Lung (tissue), 17 donors: ENCODE measurements at places on chromosomes 1 and 21. TPM values are rescaled to one million over a fixed set of nuclear protein-coding genes. Genes with fewer than 3 reads are reported as not detected.
A peak's percentile ranks its signal among the peaks of the same experiment; 100 is the strongest.

The ZBED6 gene
- total RNA-seq, result 27.1 TPM

The SRSF11 gene
- total RNA-seq, result 331 TPM

The RABGAP1L gene
- total RNA-seq, result 123 TPM

The AMY1A gene
- total RNA-seq, result 10.4 TPM

The OR2L2 gene
- not detected for total RNA-seq

The PTGS2 gene
- total RNA-seq, result 12.6 TPM

DNA sequence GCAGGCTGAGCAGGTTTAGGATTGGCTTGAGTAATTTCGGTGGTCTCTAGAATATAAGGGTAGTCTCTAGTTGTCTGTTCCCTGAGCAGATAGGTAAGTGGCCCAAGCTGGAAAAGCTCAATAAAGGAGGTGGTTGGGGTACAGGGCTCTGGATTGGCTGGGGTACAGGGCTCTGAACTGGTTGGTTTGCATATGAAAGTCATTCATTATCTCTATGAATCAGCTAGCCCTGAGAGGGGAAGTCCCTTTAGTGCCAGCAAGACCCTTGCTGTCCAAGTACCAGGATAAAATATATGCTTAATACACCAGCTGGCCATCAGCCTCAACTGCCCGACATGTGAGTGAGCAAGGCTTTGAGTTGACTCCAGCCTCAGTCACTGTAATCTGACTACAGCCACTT is 93.0 kb downstream of the ZBTB18 start:
- no peak overlapping the region for H3K4me3 ChIP-seq
- no peaks in the 10 kb centered on the region for H3K4me1 ChIP-seq
- no peaks in the 10 kb centered on the region for H3K36me3 ChIP-seq
- DNase-seq, result no peak
- H3K27ac ChIP-seq, result no peak overlapping the region

DNA sequence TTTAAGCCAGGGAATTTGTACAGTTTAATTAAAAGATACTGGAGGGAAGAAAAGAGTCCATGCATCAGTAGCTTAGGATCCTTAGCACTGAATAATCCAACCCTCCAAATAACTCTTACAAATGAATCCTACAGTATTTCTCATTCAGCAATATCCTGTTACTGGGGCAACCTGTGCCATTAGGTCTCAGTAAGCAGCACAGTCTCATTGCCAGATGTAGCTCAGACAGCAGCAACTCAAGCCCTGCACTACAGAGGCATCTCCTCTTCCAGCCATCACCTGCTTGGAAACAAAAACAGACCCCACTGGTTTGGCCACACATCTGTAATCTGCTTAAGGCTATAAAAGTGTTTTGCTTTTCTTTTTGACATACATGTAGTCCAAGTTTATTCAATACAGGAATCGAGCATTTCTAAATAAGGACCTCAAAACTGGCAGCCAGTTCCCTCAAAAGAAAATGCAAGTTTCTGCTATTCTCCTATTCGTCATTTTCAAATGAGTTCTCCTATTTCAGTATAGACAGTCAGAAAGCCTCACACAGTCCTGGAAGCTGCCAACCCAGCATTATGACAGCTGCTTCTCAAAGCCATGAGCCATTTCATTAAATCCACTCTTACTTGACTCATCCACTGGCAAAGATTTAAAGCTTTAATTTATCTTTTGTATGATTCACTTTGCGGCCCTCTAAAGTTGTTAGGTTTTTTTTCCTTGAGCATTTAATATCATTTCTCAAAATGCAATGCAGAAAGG is 129.0 kb downstream of the APP start:
- H3K27me3 ChIP-seq, result no peaks in the 10 kb centered on the region
- DNase-seq, result no peak
- no peak overlapping the region for H3K4me3 ChIP-seq
- no peak overlapping the region for H3K27ac ChIP-seq
- no peaks in the 10 kb centered on the region for H3K36me3 ChIP-seq

DNA sequence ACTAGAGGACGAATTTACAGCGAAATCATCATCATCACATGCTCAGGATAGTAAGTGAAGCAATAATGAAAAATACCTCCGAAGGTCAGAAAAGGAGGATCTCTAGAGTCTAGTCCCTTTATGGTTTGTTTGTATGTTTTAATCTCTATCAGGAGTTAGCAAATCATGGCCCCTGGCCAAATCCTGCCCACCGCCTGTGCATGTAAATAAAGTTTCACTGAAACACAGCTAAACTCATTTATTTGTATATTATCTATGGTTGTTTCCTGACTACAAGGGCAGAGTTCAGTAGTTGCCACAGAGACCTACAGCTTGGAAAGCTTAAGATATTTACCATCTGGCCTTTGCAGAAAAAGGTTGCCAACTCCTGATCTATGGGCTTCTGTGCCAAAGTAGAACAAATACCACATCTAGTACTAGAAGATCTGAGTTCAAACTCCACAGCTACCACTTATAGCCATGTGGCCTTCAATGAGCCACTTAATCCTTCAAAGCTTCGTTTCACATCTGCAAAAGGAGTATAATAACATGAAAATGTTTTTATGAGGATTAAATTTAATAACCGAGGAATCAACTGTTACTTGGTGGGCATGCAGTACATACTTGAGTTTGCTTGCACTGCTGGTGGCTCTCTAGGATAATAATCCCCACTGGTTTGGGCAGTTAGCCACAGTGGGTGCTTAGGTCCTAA is 94.0 kb upstream of the KIF26B start:
- H3K36me3 ChIP-seq, result peaks cover 6% of the 10 kb centered on the region
- DNase-seq, result peak; percentile 86
- H3K27me3 ChIP-seq, result no peaks in the 10 kb centered on the region
- peaks cover 15% of the 10 kb centered on the region for H3K4me1 ChIP-seq
- H3K27ac ChIP-seq, result no peak overlapping the region

- no peaks in the 10 kb centered on the region for H3K27me3 ChIP-seq
- no peak overlapping the region for H3K27ac ChIP-seq
- H3K4me3 ChIP-seq, result no peak overlapping the region
- H3K36me3 ChIP-seq, result no peaks in the 10 kb centered on the region
These were observed 63.1 kb downstream of the CDC42BPA start for GRCh38 chr1:227255086-227255732.

- H3K27ac ChIP-seq, result no peak overlapping the region
- H3K4me3 ChIP-seq, result no peak overlapping the region
- H3K4me1 ChIP-seq, result peaks cover 17% of the 10 kb centered on the region
- H3K36me3 ChIP-seq, result peaks cover 19% of the 10 kb centered on the region
- H3K27me3 ChIP-seq, result no peaks in the 10 kb centered on the region
These were observed 1.5 kb downstream of the ZNF691 start for GRCh38 chr1:42847721-42848460.

GRCh38 chr21:28112511-28112910 is 880.2 kb downstream of the LTN1 start:
- H3K27me3 ChIP-seq, result no peaks in the 10 kb centered on the region
- H3K4me3 ChIP-seq, result no peak overlapping the region
- H3K36me3 ChIP-seq, result no peaks in the 10 kb centered on the region
- H3K4me1 ChIP-seq, result peaks cover 15% of the 10 kb centered on the region
- DNase-seq, result no peak

DNA sequence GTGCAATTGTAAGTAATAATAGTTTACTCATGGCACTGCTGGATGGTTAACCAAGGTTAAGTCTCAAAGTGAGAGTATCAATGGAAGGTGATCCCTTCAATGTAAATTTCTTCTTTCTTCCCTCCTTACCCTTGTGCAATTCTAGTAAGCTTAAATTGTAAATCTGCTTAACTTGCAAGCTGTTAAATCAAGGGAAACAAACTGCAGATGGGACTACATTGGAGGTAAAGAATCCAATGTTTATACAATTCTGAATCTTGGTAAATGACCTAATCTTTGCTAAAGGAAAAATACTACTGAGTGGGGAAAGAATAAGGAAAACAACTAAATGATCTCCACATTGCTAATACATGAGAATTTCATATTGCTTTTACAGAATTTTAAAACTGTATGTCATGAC is 6.7 kb upstream of the CD55 start:
- H3K27ac ChIP-seq, result no peak overlapping the region
- DNase-seq, result no peak
- peaks cover 12% of the 10 kb centered on the region for H3K4me1 ChIP-seq

- H3K4me1 ChIP-seq, result no peaks in the 10 kb centered on the region
- DNase-seq, result no peak
- peaks cover 14% of the 10 kb centered on the region for H3K36me3 ChIP-seq
- no peaks in the 10 kb centered on the region for H3K27me3 ChIP-seq
- H3K4me3 ChIP-seq, result no peak overlapping the region
- no peak overlapping the region for H3K27ac ChIP-seq
These were observed 122.2 kb downstream of the NRDC start for GRCh38 chr1:51756290-51756689.

GRCh38 chr21:28885853-28886177 is 106.9 kb downstream of the LTN1 start:
- no peak overlapping the region for H3K27ac ChIP-seq
- H3K36me3 ChIP-seq, result peaks cover 11% of the 10 kb centered on the region
- H3K4me3 ChIP-seq, result no peak overlapping the region
- no peak for DNase-seq
- H3K4me1 ChIP-seq, result peaks cover 6% of the 10 kb centered on the region
- H3K27me3 ChIP-seq, result no peaks in the 10 kb centered on the region

DNA sequence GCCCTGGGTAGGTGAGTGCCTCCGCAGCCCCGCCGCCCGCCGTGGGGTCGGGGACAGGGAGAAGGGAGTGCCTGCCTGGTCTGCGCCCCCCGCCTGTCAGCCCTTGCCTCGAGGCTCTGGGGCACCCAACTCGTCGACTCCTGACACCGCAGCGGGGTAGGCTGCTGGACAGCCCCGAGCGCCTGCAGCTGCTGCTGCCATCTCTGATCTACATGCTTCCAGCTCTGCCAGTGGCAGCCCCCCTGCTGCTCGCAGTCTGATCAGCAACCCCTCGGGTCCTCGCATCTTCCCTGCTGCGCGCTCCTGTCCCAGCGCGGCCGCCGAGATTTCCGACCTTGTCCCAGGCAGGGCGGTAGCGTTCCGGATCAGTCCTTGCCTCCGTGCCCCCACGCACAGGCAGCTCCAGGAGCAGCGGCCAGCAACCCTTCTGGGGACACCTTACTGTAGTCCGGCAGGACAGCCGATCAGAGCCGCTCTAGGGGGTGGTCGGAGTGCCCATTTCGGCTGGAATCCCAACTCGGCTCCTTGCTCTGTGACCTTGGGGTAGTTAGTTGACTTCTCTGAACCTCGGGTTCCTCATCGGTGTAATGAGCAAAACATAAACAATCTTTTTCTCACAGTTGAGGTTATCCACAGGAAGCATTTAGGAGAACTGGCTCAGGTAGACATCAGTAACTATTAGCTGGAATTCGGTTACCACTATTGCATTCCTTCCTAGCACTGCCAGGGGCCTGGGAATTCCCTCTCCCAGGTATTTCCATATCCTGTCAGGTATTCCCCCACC is 540 bp downstream of the BCAN start:
- no peak for DNase-seq
- H3K4me1 ChIP-seq, result no peaks in the 10 kb centered on the region
- no peaks in the 10 kb centered on the region for H3K36me3 ChIP-seq
- peaks cover 90% of the 10 kb centered on the region for H3K27me3 ChIP-seq
- H3K4me3 ChIP-seq, result no peak overlapping the region

GRCh38 chr1:170009551-170009950 is 64.9 kb downstream of the KIFAP3 start:
- H3K36me3 ChIP-seq, result peaks cover 4% of the 10 kb centered on the region
- H3K4me3 ChIP-seq, result no peak overlapping the region
- no peak for DNase-seq
- H3K27ac ChIP-seq, result no peak overlapping the region
- H3K4me1 ChIP-seq, result no peaks in the 10 kb centered on the region
- no peaks in the 10 kb centered on the region for H3K27me3 ChIP-seq

- no peaks in the 10 kb centered on the region for H3K27me3 ChIP-seq
- peak; percentile 18 for DNase-seq
- no peak overlapping the region for H3K27ac ChIP-seq
- H3K4me3 ChIP-seq, result no peak overlapping the region
These were observed 12.9 kb downstream of the ARHGEF16 start for GRCh38 chr1:3467096-3468036.

- no peak overlapping the region for H3K4me3 ChIP-seq
- no peaks in the 10 kb centered on the region for H3K36me3 ChIP-seq
- peaks cover 4% of the 10 kb centered on the region for H3K4me1 ChIP-seq
- peak; percentile 43 for DNase-seq
- no peaks in the 10 kb centered on the region for H3K27me3 ChIP-seq
- H3K27ac ChIP-seq, result no peak overlapping the region
These were observed 22.7 kb downstream of the ABL2 start for GRCh38 chr1:179206812-179207211.

DNA sequence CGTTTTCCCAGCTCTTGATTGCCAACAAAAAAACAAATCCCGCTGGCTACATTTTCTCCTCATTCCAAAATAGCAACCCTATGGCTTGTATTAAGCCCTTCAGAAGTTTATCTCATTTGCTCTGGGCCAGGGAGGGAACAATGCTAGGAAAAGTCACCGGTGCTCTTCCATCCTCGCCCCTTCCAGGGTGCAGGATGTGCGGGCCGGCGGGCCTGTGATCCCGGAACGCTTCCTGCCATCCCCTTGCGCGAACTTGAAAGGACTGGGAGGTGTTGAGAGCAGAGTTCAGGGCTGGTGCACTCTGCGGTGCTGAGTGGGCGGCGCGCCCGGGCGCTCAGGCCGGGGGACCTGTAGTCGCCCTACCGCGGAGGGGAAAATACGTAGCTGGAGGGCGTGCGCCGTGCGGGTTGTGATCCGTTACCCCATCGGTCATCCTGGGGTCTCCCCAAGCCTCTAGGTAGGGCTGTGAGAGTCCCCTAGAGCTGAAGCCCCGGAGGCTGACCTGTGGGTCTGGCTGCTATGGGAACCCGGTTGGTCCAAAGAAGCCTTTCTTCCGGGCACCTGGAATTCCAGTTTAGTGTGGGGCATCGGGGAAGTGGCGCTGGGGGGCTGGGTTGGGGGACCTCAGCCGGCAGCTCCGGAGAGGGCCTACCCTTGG is 13.1 kb downstream of the NR5A2 start:
- peak; percentile 46 for DNase-seq
- peaks cover 91% of the 10 kb centered on the region for H3K27me3 ChIP-seq
- no peaks in the 10 kb centered on the region for H3K4me1 ChIP-seq
- no peaks in the 10 kb centered on the region for H3K36me3 ChIP-seq
- peak overlapping the region; percentile 34 for H3K27ac ChIP-seq

DNA sequence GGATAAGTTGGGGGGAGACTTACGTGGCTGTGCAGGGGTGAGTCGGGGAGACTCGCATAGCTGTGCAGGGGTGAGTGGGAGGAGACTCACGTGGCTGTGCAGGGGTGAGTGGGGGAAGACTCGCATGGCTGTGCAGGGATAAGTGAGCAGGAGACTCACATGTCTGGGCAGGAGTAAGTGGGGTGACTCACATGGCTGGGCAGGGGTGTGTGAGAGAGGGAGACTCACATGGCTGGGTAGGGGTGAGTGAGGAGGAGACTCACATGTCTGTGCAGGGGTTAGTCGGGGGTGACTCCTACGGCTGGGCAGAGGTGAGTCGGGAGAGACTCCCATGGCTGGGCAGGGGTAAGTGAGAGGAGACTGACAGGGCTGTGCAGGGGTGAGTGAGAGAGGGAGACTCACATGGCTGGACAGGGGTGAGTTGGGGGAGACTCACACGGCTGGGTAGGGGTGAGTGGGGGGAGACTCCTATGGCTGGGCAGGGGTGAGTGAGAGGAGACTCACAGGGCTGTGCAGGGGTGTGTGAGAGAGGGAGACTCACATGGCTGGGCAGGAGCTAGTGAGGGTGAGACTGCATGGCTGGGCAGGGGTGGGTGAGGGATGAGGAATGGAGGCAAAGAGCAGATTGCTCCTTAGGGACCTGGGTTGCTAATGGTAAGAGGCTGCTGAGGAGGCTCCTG is 56.0 kb upstream of the ABCG1 start:
- no peaks in the 10 kb centered on the region for H3K27me3 ChIP-seq
- H3K4me1 ChIP-seq, result no peaks in the 10 kb centered on the region
- no peak overlapping the region for H3K27ac ChIP-seq
- H3K4me3 ChIP-seq, result no peak overlapping the region
- no peaks in the 10 kb centered on the region for H3K36me3 ChIP-seq
- DNase-seq, result no peak

- H3K4me1 ChIP-seq, result peaks cover 12% of the 10 kb centered on the region
- no peaks in the 10 kb centered on the region for H3K36me3 ChIP-seq
- peak; percentile 78 for DNase-seq
- H3K4me3 ChIP-seq, result peak overlapping the region; percentile 69
- H3K27ac ChIP-seq, result no peak overlapping the region
- H3K27me3 ChIP-seq, result no peaks in the 10 kb centered on the region
These were observed 414 bp downstream of the TMEM51 start for GRCh38 chr1:15153842-15154479.
